Stimulated activated CD8-positive, alpha-beta memory T cell treated with anti-CD3 and anti-CD28 coated beads, Interleukin-15, amount 100 ng/mL, for 24 hours (primary cell): ENCODE measurements at places on chromosomes 2 and 18.

GRCh38 chr18:41372046-41372665 is 582.9 kb upstream of the PIK3C3 start:
- DNase-seq, result no peak

GRCh38 chr18:907885-908757 is 3.5 kb downstream of the ADCYAP1 start:
- DNase-seq, result no peak

GRCh38 chr2:32314886-32315285 is 37.2 kb downstream of the YIPF4 start:
- no peak for DNase-seq

DNA sequence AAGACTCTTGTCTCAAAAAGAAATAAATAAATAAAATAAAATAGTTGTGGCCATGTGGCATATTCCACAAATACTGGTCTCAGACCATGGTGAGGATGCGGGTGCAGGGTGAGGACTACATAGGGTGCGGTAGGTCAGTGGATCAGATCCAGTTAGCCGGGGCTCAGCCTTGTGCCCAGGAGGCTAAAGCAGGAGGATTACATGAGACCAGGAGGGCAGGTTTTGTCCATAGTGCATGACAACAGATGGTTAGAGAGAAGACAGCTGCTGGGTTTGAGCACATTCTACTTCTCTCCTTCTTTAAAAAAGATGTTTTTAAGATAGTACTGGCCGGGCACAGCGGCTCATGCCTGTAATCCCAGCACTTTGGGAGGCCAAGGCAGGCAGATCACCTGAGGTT is 12.8 kb upstream of the PSD4 start:
- no peak for DNase-seq

DNA sequence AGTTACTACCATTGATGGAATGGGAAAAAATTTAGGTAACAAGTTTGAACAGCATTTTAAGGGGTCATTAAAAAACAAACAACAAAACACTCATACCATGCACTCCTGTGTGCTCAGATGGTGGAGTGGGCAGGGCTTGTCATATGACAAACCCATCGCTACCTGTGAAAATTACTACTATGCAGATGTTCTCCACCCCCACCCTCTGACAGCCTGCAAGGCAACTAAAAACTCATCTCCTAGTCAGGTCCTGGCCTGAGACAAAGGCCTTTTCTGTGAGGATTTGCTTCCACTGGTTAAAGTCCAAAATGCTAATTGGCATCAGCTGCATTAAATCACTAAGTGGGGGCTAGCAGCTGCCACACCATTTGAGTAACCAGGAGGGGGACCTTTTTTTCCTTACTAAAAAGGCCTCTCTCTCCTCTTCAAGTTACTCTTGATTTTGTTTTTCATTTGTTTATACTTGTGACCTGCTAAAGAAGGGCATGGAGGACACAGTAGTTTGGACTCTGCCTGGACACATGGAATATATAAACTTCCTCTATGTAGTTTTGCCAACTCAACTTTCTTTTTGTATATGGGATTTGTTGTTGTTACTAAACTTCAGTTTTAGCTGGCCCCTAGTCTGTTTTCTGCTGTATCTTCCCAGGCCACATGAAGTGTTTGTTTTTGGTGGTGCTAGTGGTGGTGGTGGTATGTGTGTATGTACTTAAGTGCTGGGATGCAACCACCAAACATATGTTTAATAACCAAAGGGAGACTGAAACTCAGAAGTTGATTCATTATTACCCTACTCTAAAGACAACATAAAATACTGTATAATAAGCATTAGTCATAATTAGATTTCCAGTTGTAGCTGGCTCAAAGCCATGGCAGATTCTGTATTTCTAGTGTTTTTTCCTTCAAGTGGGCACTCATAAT is 121.3 kb downstream of the MAP4K4 start:
- no peak for DNase-seq

GRCh38 chr18:76447258-76447890 is 47.7 kb downstream of the ZNF516 start:
- DNase-seq, result no peak

DNA sequence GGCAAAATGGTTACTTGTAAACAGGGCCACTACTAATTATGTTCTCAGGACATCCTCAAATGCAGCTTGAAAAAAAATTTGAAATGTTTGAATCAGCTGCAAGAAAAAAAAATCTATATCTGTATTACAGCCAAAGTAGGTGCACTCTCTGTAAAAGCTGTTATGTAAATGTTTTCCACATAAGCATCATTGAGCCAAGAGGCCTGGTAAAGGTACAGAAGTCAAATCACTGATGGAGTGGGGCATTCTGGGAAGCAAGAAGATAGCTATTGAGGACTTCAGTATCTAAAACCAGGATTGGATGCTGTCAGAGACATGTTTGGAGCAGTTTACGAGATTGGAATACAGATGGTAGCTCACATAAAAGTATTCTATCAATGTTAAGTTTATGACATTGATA is 80.3 kb downstream of the MAPRE2 start:
- DNase-seq, result no peak

DNA sequence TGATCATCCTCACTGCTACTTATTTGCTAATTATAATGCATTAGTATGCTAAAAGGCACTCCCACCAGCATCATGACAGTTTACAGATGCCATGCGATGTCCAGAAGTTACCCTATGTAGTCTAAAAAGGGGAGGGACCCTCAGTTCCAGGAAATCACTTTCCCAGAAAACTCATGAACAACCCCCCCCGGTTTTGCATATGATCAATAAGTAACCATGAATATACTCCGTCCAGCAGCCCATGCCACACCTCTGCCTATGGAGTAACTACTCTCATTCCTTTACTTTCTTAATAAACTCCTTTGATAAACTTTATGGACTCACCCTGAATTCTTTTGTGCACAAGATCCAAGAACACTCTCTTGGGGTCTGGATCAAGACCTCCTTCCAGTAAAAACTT is 86.8 kb downstream of the MALT1 start:
- DNase-seq, result no peak

DNA sequence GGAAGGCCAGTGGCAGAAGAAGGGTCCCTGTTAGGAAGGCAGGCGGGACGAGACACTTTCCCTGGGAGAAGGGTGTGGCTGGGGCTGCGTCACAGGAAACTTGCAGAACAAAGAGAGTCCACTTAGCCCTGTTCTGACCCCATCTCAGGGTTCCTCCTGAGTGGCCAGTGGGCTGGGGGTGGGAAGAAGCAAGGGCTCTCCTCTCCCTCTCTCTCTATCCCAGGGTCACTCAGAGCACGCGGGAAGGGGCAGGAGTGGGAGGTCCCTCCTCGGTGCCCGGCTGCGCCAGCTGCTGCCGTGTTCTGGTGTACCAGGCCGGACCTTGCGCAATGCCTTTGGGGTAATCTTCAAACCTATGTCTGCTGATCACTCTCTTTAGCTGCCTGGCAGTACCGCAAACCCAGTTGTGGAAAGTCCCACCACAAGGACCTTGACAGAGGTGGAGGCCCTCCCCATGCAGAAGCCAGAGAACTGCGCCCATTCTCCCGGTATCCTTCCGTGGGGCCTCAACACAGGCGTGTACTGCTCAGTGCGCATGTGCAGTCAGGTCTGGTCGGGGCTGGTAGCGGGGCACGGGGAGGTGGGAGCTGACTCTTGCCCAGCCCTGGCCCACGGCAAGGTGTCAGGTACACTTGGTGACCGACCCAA is 47.8 kb upstream of the ST3GAL5 start:
- no peak for DNase-seq

DNA sequence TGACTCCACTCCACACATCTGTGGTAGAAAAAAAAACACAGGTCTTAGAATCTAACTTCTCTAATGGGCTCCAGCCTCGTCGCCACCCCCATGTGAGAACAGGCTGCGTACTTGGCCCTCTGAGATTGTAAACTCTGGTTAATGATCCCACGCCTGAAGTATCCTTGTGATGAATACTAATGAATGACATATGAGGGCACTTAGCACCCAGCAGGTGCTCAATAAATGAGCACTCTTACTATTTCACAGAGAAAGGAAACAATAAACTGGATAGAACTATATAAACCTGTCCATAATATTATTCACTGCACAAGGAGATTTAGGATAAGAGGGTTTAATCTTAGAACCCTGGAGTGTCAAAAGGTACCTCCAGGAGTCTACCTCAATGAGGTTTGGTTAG is 310.1 kb upstream of the HNRNPA3 start:
- DNase-seq, result no peak

DNA sequence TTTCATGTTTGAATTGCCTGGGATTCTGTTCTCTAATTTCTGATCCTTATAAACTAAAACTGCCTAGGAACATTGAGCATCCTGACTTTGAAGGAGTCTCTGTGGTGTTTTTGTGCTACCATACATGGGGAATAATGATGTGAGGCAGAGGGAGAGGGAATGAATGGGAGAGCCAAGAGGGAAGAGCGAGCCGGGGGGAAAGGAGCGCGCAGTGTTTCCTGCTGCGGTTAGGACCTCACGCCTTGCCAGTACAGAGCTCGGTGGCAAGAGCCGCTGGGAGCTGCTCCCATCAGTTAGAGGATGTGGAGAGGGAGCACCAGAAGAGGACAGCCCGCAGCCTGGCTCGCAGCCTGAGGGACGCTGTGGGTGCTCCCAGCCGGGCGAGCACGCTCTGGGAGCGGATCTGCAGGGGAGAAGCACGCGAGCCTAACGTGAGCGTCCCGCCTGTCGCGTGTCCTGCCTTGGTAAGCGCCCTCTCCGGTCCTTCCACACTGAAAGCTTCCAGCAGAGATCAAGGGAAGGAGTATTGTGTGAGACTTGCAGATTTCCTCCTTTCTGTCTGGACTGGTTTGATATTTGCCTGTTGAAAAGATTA is 114.7 kb downstream of the FAM210A start:
- no peak for DNase-seq

- DNase-seq, result no peak
Measured at GRCh38 chr18:12010187-12010802, 29.0 kb downstream of the IMPA2 start.

- DNase-seq, result no peak
Measured at GRCh38 chr2:16168506-16169264, 228.3 kb downstream of the MYCN start.

DNA sequence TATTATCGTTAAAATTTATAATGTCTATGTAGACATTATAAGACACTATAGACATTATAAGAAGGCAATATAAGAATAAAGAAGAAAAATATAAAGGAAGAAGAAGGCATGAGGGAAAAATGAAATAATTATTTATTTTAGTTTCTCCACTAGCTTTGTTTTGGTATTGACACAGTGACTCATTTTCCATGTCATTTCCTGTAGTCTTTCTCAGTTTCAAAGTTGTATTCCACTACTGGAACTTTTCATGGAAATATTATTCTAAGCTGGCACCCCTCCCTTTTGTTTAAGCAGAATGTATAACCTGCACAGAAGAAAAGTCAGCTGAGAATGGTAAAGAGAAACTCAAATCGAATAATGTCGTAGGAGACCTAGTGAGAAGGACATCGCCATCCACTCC is 234.2 kb upstream of the NETO1 start:
- no peak for DNase-seq

GRCh38 chr2:37377187-37377532 is 32.7 kb downstream of the QPCT start:
- DNase-seq, result no peak

DNA sequence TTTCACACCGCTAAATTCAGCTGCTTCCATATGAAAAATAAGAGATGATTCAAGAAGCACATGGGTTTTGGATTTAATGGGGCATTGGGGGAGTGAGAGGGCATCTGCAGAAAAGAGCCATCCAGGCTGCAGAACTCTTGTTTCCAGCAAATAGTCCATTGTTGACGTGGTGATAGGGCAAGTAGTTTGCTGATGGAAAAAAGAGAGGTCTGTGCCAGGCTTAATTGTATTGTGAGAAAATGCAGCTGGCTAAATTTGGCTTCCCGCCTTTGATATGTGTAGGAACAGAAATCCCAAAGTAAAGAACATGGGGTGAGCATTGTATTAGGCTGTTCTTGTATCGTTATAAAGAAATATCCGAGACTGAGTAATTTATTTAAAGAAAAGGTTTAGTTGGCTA is 199.5 kb downstream of the SETBP1 start:
- no peak for DNase-seq

DNA sequence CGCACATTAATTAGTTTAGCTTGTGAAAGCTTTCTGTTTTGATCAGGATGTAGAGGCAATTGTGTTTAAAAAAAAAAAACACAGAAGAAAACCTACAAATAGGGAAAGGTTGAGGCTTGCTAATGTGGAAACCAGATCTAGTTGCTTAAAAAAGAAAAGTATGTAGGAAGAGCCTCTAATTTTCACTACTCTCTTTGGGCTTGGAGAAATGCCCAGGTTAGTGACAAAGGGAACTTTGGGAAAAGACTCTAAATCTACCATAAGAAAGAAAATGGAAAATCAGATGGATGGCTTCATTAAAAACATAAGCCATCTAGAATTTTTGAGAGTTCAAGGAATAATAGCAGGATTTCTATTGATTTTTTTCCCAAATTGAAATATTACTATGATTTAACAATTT is 47.3 kb upstream of the SLC38A11 start:
- no peak for DNase-seq

- no peak for DNase-seq
Measured at GRCh38 chr2:109253217-109253616, 124.2 kb downstream of the SH3RF3 start.

DNA sequence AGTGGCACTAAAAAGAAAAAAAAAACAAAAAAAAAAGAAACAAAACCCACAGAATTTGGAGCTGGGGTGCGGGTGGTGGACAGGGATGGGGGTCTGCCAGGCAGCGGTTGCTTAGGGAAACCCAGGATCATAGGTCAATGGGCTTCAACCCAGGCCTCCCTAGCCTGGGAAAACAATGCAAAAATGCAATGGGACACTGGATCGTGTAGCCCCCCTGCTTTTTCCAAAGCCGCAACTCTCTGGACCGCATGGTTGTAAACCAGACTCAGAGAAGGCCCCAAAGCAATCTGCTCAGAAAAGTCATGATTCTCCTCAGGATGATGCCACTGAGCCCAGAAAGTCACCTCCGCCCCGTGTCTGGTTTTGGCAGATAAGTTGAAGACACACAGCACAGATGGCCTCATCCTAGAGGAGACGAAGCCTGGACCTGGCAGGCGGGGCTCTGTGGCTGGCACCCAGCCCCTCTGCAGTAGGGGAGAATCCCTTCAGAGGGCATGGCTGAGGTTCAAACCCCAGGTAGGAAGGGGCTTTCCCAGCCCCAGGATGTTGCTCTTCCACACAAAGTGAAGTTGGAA is 5.1 kb downstream of the DLX2 start:
- no peak for DNase-seq

- DNase-seq, result no peak
Measured at GRCh38 chr2:46325182-46325928, 28.1 kb downstream of the EPAS1 start.

- DNase-seq, result no peak
Measured at GRCh38 chr2:34997779-34998178, 1357.8 kb upstream of the CRIM1 start.

- no peak for DNase-seq
Measured at GRCh38 chr18:59691996-59692395, 5.2 kb downstream of the CCBE1 start.

- no peak for DNase-seq
Measured at GRCh38 chr2:1891971-1892486, 147.7 kb upstream of the PXDN start.

DNA sequence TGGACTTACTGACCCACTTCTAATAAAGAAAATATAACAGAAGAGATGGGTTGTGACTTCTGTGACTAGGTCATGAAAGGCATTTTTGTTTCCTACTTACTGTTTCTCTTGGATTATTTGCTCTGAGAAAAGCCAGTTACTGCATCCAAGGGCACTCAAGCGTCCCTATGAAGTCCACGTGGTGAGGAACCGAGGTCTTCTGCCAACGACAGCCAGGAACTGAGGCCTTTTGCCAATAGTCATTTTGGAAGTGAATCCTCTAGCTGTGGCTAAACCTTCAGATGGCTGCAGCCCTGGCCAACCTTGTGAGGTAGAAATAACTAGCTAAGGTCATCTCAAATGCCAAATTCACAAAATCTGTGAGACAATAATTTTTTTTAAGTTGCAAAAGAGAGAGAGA is 449.8 kb upstream of the RGPD4 start:
- DNase-seq, result no peak
